ENCODE measurements at places on chromosomes 16 and 17.

- DNase-seq, result no peak
Measured at GRCh38 chr16:66081775-66082366, 284.6 kb upstream of the CDH5 start.

GRCh38 chr16:74030000-74030706 is 266.5 kb upstream of the PSMD7 start:
- no peak for DNase-seq

DNA sequence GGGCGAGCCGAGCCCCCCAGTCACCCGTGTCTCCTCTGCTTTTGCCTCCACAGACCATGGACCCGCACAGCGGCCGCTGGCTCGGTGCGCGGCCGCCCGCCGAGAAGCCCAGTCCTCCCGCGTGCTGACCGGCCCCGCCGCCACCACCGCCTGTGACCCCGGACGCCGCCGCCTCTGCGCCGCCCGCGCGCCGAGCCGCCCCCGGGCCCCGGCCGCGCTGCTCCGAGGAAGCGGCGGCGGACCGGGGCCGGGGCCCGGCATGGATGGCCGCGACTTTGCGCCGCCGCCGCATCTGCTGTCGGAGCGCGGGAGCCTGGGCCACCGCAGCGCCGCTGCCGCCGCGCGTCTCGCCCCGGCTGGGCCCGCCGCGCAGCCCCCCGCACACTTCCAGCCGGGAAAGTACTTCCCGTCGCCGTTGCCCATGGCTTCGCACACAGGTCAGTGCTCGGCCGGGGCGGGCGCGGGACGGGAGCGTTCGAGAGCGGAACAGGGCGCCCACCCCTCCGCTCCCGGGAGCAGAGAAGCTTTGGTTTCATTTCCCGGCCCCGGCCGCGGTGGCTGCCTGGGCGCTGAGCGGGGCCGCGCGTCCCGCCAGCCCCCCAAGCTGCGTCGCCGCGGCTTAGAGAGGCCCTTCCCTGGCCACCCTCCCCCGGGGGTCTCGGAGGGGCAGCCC is 4.4 kb downstream of the BAHCC1 start:
- DNase-seq, result no peak

GRCh38 chr17:6797718-6798351 is 21.8 kb downstream of the FBXO39 start:
- DNase-seq, result no peak

GRCh38 chr17:62780269-62780668 is 27.8 kb downstream of the MARCHF10 start:
- DNase-seq, result no peak

GRCh38 chr17:31452561-31453110 is 61.2 kb downstream of the RAB11FIP4 start:
- DNase-seq, result no peak

DNA sequence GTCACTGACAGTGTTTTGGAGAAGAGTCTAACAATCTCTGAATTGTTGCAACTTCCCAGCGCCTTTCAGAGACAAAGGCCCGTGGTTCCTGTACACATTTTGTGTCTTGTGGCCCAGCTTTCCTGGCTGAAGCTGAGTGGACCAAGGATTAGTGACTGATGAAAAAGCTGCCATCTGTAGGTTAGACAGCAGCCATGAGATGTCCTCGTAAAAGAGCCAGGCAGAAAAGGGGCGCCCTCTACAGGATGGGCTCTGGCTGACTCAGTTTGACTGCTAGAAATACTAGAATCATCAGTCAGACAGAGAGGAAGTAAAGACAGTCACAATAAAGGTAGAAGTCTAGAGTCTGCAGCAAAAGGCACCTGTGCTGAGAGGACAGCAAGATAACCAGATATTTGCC is 26.5 kb upstream of the NF1 start:
- DNase-seq, result no peak

- no peak for DNase-seq
Measured at GRCh38 chr17:46917516-46917915, 5.4 kb upstream of the GOSR2 start.

DNA sequence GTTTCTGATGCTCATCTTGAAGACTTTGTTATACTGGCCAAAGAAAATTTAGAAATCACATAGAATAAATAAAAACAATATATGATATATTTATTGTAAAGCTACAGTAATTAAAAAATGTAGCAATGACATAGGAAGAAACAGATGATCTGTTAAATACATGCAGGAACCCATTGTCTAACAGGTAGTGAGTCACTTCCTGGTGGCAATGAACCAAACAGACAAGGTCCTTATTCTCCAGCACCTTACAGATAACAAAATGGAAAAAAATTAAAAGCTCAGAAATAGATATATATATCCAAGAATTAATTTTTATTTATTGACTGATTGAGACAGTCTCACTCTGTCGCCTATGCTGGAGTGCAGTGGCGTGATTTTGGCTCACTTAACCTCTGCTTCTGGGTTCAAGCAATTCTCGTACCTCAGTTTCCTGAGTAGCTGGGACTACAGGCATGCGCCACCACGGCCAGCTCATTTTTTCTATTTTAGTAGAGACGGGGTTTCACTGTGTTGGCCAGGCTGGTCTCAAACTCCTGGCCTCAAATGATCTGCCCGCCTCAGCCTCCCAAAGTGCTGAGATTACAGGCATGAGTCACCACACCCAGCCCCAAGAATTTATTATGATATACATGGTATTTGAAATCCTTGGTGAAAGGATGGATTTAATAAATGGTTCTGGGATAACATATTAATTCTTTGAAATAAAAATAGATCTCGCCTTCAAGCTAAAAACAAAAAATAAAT is 7.5 kb downstream of the NETO2 start:
- no peak for DNase-seq

All from 8988T (cell line).